Neural progenitor cell (in vitro differentiated cells): ENCODE measurements at places on chromosomes 16 and 17.

- no peak overlapping the region for H3K4me3 ChIP-seq
- H3K27me3 ChIP-seq: no peaks in the 10 kb centered on the region
- no peaks in the 10 kb centered on the region for H3K4me1 ChIP-seq
- no peak for DNase-seq
- no peaks in the 10 kb centered on the region for H3K36me3 ChIP-seq
Measured at GRCh38 chr16:11679250-11679649, 11.0 kb downstream of the SNN start.

- no peaks in the 10 kb centered on the region for H3K27me3 ChIP-seq
- H3K4me3 ChIP-seq: no peak overlapping the region
- no peaks in the 10 kb centered on the region for H3K36me3 ChIP-seq
- H3K27ac ChIP-seq: no peak overlapping the region
- DNase-seq: no peak
Measured at GRCh38 chr17:83155128-83156121, 76.0 kb downstream of the METRNL start.

DNA sequence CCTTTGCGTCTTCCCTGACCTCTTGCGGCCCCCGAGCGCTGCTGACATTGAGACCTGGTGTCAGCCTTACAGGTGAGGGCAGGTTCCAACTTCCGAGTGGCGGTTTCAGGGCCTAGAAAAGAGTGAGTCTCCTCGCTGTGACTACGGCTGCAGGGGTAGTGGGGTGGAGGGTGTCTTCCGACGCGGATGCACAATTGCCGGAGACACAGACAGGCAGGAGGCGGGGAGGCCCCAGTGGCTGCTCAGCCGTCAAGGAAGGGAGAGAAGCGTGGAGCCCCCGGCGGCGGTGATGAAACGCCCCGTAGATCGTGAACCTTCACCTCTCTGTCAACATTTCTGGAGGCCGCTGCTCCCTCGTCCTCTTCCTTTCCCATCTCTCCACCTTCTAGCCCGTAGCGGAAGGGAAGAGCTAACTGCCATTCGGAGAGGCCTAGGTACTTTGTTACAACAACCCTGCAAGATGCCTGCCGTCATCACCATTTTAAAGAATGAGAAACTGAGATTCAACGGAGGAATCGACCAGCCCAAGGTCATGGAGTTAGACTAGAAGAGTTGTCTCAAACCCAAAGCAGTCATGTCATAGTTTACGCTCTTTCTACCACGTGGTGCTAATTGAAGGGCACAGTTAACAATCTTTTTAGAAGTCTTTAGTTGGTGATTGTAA is 485 bp downstream of the DNAJA3 start:
- H3K4me3 ChIP-seq: peak overlapping the region; percentile 84
- no peak for DNase-seq
- H3K36me3 ChIP-seq: no peaks in the 10 kb centered on the region

GRCh38 chr16:19678804-19679203 is 39.2 kb downstream of the KNOP1 start:
- DNase-seq: no peak
- no peak overlapping the region for H3K27ac ChIP-seq
- no peaks in the 10 kb centered on the region for H3K27me3 ChIP-seq
- H3K36me3 ChIP-seq: peaks cover 4% of the 10 kb centered on the region

- H3K4me1 ChIP-seq: no peaks in the 10 kb centered on the region
- H3K27me3 ChIP-seq: no peaks in the 10 kb centered on the region
- no peaks in the 10 kb centered on the region for H3K36me3 ChIP-seq
- H3K4me3 ChIP-seq: no peak overlapping the region
- DNase-seq: no peak
Measured at GRCh38 chr16:13913374-13914292, 6.3 kb upstream of the ERCC4 start.

DNA sequence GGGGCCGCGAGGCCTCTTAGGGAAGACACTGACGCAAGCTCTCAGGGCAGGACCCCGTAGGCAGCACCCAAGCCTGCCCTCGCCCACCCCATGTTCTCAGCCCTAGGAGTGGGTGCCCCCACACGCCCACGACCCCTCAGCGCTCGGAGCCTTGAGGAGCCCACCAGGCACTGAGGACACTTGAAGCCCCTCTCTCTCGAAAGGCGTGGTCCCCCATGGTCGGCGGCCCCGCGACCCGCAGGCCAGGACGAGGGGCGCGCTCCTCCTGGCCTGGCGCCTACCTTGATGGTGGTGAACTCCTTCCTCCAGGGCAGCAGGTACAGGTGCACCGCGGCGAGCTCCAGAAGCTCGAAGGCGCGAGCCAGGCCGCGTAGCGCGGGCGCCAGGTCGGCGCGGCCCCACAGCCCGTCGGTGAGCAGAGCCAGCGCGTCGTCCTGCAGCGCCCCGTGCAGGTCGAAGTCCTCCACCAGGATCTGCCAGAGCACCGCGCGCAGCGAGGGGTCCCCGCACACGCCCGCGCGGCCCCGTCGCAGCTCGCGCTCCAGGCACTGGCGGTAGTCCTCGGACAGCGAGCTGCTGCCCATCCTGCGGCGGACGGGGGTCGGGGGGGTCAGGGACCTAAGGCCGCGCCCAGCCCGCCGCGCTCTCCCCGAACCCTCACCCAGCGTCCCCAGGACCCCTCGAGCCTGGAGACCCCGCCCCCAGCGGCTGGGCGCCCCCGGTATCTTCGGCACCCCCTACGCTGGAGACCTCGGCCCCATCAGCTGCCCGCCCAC is 668 bp downstream of the SPATA2L start:
- no peak overlapping the region for H3K27ac ChIP-seq
- peaks cover 4% of the 10 kb centered on the region for H3K4me1 ChIP-seq
- H3K36me3 ChIP-seq: no peaks in the 10 kb centered on the region
- DNase-seq: peak; percentile 87
- H3K4me3 ChIP-seq: peak overlapping the region; percentile 72

DNA sequence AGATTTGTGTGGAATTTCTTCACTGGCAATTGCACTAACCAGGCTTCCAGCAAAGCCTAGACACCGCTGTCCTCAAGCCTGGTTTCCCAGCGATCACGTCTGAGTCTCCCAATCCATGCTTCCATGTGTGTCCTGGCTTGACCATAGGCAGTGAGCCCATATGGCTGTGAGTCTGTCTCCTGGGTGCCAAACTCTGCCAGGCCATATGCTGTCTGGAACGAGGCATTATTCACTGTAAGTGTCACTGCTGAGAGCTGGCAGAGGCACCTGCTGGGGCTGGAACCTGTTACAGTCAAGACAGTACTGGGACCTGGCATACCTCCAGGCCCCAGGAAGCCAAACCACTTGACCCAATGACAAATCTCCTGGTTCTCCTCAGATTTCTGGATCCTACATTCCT is 60.4 kb downstream of the HS3ST2 start:
- H3K4me3 ChIP-seq: no peak overlapping the region
- no peaks in the 10 kb centered on the region for H3K36me3 ChIP-seq
- DNase-seq: no peak
- no peak overlapping the region for H3K27ac ChIP-seq

GRCh38 chr17:63452962-63453551 is 7.0 kb upstream of the CYB561 start:
- no peaks in the 10 kb centered on the region for H3K36me3 ChIP-seq
- DNase-seq: no peak
- no peaks in the 10 kb centered on the region for H3K4me1 ChIP-seq
- H3K27me3 ChIP-seq: no peaks in the 10 kb centered on the region

DNA sequence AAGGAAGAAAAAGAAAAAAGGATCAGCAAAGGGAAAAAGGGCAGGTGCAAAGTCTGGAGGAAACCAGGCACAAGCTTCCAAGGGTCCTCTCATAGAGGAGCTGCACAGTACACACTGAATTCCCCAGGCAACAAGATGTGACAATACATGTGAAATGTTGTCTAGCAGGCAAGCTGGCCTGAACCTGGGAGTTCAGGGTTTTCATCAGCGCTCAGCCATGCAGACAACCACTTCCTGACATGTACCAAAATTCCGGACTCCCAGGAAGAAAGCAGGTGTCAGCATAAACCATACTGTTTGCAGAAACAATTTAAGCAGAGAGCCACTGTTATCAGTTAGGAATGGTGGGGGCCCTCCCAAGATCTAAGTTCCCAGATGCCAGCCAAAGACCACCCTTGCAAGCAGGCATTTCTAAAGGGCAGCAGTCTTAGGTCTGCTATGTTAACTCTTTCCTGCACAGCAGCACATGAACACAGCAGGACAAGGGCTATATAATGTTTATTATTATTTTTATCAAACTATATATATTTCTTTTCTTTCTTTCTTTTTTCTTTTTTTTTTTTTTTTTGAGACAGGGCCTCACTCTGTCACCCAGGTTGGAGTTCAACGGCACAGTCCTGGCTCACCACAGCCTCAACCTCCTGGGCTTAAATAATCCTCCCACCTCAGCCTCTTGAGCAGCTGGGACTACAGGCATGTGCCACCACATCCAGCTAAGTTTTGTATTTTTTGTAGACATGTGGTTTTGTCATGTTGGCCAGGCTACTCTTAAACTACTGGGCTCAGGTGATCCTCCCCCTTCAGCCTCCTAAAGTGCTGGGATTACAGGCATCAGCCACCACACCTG is 10.1 kb downstream of the TK2 start:
- H3K36me3 ChIP-seq: no peaks in the 10 kb centered on the region
- H3K27ac ChIP-seq: no peak overlapping the region
- DNase-seq: no peak
- peaks cover 9% of the 10 kb centered on the region for H3K4me1 ChIP-seq
- no peaks in the 10 kb centered on the region for H3K27me3 ChIP-seq

DNA sequence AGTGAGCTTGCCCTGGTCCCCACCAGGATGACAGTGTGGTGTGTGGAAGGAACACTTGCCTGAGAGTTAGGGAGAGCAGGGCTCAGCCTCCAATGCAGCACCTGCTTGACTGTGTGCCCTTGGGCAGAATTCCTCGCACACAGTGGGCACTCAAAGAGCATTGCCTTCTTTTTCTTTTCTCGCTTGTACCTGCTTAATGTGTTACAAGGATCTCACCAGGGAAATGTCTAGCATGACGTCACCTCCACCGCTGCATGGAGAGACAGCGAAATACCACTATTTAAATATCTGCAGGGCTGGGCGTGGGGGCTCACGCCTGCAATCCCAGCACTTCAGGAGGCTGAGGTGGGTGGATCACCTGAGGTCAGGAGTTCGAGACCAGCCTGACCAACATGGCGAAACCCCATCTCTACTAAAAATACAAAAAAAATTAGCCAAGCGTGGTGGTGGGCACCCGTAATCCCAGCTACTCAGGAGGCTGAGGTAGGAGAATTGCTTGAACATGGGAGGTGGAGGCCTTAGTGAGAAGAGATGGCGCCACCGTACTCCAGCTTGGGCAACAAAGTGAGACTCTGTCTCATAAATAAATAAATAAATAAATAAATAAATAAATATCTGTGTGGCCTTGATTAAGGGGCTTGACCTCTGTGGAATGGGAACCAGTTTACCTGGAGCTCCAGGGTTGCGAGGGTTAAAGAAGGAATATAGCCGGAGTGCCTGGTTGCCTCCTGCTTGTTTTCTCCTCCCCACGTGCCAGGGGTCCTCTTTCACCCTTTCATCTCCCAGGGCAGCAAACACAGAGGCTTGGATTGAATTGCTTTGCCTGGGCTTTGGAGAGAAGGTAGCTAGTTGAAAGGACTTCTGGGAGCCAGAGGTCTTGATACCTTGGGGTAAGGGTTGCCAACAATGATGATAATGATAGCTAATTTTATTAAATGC is 16.3 kb downstream of the SNX29 start:
- peaks cover 24% of the 10 kb centered on the region for H3K4me1 ChIP-seq
- no peaks in the 10 kb centered on the region for H3K27me3 ChIP-seq
- no peak for DNase-seq
- no peak overlapping the region for H3K4me3 ChIP-seq

- peak; percentile 48 for DNase-seq
- peaks cover 11% of the 10 kb centered on the region for H3K4me1 ChIP-seq
- peak overlapping the region; percentile 74 for H3K4me3 ChIP-seq
- no peak overlapping the region for H3K27ac ChIP-seq
Measured at GRCh38 chr17:6070913-6071511, 833 bp downstream of the WSCD1 start.

DNA sequence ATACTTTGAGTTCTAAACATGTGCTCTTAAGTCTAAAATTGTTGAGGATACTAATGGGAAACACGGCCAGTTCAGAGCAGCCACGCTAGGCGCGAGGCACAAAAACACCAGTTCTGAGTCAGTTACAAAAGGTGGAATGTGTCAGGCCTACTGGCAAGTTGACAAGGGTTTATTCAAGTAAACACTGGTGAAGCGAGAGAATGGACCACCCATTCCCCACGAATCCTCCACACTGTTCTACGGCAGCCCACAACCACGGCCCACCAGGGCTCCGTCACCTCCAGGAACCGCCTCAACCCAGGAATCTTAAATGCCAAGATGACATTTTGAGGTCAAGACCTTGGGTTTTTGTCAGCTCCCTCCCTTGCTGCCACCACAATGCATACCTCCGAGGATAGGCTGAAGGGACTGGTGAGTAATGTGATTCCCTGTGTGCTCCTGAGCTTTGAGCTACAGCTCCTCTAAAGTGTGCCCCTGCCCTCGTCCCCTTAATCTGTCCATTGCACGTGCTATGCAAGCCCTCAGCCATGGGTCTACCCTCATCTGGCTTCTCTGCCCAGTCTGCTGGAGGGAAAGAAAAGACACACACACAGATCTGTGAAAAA is 28.5 kb upstream of the TRAP1 start:
- peaks cover 5% of the 10 kb centered on the region for H3K36me3 ChIP-seq
- no peaks in the 10 kb centered on the region for H3K27me3 ChIP-seq
- no peak overlapping the region for H3K27ac ChIP-seq
- no peak overlapping the region for H3K4me3 ChIP-seq
- DNase-seq: no peak
- H3K4me1 ChIP-seq: no peaks in the 10 kb centered on the region

GRCh38 chr17:77666881-77667395 is 291.6 kb upstream of the TNRC6C start:
- H3K36me3 ChIP-seq: no peaks in the 10 kb centered on the region
- no peak for DNase-seq
- no peaks in the 10 kb centered on the region for H3K4me1 ChIP-seq
- no peaks in the 10 kb centered on the region for H3K27me3 ChIP-seq

DNA sequence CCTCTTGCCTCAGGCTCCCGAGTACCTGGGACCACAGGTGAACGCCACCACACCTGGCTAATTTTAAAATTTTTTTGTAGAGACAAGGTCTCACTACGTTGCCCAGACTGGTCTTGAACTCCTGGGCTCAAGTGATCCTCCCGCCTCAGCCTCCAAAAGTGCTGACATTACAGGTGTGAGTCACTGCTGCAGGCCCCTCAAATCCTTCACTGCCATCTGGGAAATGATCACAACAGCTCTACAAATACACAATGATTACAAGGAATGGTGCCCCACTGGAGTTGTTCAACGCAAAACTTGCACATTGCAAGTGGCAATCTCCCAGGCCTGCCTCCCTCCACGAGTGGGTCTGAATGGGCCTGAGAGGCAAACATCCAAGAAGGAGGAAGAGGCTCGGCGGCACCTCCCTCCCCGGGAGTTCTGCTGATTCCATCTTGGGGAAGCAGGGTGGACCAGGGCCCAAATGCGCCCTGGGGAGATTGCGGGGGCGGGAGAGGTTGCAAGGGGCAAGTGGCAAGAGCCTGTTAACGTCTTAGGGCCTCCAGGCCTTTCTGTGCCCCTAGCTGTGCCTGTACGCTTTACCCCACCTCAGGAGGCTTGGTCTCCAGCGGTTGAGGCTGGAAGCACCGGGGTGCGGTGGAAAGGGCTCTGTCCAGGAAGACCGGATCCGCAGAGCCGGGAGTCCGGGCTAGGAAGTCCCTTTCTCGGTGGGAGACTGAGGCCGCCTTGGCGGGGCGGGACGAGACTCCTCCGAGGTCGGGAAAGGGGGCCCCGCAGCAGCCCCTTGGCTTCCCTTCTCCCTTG is 656 bp upstream of the IGFBP4 start:
- no peak for DNase-seq
- peak overlapping the region; percentile 55 for H3K4me3 ChIP-seq
- peaks cover 13% of the 10 kb centered on the region for H3K4me1 ChIP-seq
- H3K27ac ChIP-seq: no peak overlapping the region
- H3K27me3 ChIP-seq: peaks cover 6% of the 10 kb centered on the region

- no peaks in the 10 kb centered on the region for H3K36me3 ChIP-seq
- peaks cover 17% of the 10 kb centered on the region for H3K4me1 ChIP-seq
- H3K27ac ChIP-seq: no peak overlapping the region
- no peak for DNase-seq
- no peak overlapping the region for H3K4me3 ChIP-seq
- H3K27me3 ChIP-seq: no peaks in the 10 kb centered on the region
Measured at GRCh38 chr17:76691379-76692191, 19.2 kb downstream of the MXRA7 start.
